Right atrium auricular region (tissue), 2 donors: ENCODE measurements at places on chromosomes 2 and 18.

DNA sequence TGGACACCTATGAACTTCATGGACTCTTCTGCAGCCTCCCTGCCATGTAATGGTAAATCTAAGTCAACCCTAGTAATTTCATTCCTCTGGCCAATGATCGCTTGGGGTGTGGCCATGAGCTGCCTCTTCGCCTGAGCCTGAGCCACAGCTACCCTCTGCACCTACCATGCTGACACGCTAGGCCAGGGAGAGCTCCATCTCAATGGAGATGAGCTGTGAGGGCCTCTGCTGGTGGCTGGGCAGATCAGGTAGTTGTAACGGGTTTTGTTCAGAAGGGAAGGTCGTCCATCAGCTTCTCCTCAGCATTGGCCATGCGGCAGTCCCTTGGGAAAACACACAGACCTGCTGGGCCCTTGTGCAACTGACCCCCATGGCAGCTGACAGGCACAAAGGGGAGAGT lies 24.4 kb downstream of the MPHOSPH10 start:
- no peak for DNase-seq

- no peak for DNase-seq
Observed at GRCh38 chr2:45013229-45014015, 4.2 kb upstream of the SIX2 start.

- peak; percentile 63 for DNase-seq
Observed at GRCh38 chr2:37827911-37828511, 97.1 kb upstream of the RMDN2 start.

GRCh38 chr2:239354791-239355136 lies 46.1 kb downstream of the HDAC4 start:
- no peak for DNase-seq

GRCh38 chr2:168583064-168583709 lies 127.1 kb downstream of the CERS6 start:
- no peak for DNase-seq

DNA sequence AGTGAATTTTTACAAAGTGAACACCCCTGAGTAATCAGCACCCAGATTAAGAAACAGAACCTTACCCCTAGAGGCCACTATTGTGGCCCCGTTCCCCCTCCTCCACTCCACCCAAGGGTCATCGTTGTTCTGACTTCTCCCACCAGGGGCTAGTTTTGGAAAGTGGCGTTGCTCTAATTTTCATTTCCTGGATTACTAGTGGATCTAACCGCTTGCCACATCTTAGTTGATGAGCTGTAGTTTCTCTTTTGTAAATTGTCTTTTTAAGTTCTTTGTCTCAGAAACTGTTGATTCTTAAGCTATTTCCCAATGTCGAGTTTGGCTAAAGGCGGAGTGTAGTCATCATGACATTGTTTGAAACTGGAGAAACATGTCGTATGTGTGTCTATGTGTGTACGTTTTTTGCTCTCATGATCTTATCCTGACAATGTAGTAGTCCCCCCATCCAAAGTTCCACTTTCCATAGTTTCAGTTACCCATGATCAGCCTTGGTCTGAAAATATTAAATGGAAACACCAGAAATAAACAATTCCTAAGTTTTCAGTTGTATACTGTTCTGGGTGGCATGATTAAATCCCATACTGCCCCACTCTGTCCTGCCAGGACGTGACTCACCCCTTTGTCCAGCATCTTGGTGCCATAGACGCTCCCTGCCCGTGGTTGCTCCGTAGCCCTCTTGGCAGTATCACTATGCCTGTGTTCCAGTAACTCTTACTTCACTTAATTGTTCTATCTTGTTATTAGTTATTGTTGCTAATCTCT lies 71.0 kb upstream of the SP3 start:
- DNase-seq, result peak; percentile 72

GRCh38 chr2:86413296-86414094 lies 27.7 kb upstream of the KDM3A start:
- DNase-seq, result no peak

GRCh38 chr2:66212749-66213148 lies 222.2 kb upstream of the MEIS1 start:
- no peak for DNase-seq

GRCh38 chr2:112181571-112182290 lies 43.5 kb downstream of the FBLN7 start:
- DNase-seq, result no peak

- no peak for DNase-seq
Observed at GRCh38 chr2:23241121-23241520, 143.9 kb upstream of the KLHL29 start.

GRCh38 chr18:63819786-63820185 lies 44.6 kb downstream of the SERPINB7 start:
- DNase-seq, result no peak

DNA sequence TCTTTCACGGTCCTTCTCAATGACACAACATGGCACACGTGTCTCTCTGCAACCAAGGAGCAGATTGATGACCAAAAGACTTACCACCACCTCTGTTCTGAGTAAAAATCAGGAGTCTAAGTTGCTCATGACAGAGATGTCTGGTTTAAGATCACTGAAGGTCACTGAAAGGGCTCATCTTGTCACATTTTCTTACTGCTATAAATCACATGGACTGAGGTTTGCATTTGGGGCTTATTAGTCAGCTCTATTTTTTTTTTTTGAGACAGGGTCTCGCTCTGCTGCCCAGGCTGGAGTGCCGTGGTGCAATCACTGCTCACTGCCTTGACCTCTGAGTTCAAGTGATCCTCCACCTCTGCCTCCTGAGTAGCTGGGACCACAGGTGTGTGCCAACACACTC lies 19.4 kb downstream of the CFLAR start:
- DNase-seq, result no peak

- no peak for DNase-seq
Observed at GRCh38 chr2:213034585-213034984, 116.8 kb downstream of the IKZF2 start.

- no peak for DNase-seq
Observed at GRCh38 chr2:25514043-25514637, 159.2 kb downstream of the DTNB start.

DNA sequence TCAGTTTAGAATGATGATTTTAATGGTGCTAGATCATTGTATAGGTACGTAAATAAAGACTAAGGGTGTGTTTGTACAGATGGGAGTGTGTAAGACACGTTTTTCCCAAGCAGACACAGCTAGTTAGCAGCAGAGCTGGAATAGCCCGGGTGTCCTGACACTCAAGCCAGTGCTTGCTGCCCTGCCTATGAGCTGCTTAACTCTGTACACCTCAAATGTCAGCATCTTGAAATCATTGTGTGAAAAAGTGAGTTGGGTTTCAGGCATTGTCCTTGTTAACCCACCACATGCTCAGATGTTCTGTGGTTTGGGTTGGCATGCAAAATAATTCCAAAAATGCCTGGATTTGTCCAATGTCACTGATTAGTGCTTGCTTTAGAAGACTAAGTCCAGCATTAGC lies 13.0 kb upstream of the TET3 start:
- no peak for DNase-seq
